ENCODE measurements at places on chromosomes 6 and 20. TPM values are rescaled to one million over a fixed set of nuclear protein-coding genes. Genes with fewer than 3 reads are reported as not detected.

Gene FNDC11
- 4.4 TPM for total RNA-seq

Gene TSPYL4
- 73.0 TPM for total RNA-seq

Gene PLA2G7
- 1.5 TPM for total RNA-seq

Gene GUCA1A
- total RNA-seq: 1.2 TPM

Gene PGC
- 0.49 TPM for total RNA-seq

Gene LBP
- total RNA-seq: not detected

Gene SCUBE3
- 1.7 TPM for total RNA-seq

Gene CLVS2
- 43.3 TPM for total RNA-seq

Gene RGS17
- 81.4 TPM for total RNA-seq

Gene IL17F
- total RNA-seq: 0.25 TPM
